Hematopoietic multipotent progenitor cell treated with erythropoietin and hydrocortisone succinate and interleukin-3 and kit ligand, for 15 days (in vitro differentiated cells): ENCODE measurements at places on chromosomes 4 and X.

- DNase-seq = no peak
Measured at GRCh38 chr4:27007507-27007906, 146.9 kb downstream of the STIM2 start.

- DNase-seq = no peak
Measured at GRCh38 chrX:154712781-154713740, 37.8 kb downstream of the GAB3 start.

DNA sequence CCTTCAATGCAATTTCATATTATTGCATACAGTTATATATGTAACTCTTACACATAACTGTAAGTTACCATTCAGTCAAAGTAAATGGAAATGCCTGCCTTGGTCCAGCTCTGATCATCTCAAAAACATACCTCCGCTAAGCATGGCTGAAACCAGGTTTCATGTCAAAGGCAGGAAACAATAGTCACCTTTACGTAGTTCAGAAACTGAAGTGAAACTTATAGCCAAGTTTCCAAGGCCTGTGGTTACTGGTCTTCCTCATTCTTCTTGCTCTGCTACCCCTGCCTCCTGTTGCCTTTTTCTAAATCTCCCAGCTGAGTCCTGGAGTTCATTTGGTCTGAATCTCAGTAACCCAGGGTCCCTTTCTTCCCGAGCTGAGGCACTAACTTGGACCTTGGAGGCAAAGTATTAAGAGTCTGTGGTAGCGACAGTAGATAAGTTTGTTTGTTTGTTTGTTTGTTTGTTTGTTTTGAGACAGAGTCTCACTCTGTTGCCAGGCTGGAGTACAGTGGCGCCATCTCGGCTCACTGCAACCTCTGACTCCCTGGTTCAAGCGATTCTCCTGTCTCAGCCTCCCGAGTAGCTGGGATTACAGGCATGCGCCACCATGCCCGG is 30.8 kb downstream of the DAPP1 start:
- DNase-seq = no peak

GRCh38 chr4:138596896-138597295 is 354.7 kb upstream of the SLC7A11 start:
- DNase-seq = no peak

GRCh38 chrX:105975382-105975781 is 63.1 kb downstream of the SERPINA7 start:
- no peak for DNase-seq

GRCh38 chr4:1992468-1993168 is 16.2 kb downstream of the NELFA start:
- no peak for DNase-seq

DNA sequence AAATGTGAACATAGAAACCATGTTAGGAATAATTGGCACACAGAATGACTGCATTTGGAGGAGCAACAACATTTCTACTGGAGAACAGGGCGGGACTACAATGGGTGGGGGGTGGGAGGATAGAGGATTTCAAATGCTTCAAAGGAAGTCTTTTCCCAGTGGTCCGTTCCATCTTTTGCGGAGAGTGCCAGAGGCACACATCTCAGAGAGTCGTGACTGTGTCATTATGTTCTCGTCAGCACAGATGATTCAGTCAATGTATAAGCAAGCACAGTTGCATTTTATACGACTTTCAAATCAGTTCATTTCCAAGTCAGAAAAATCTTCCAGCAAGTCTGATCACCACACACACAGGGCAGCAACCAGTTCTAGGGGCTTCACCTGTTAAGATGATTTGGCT is 22.7 kb upstream of the GPR50 start:
- DNase-seq = no peak

GRCh38 chr4:87423317-87424098 is 1.1 kb downstream of the NUDT9 start:
- DNase-seq = peak; percentile 29

GRCh38 chr4:23333556-23333945 is 556.3 kb downstream of the PPARGC1A start:
- DNase-seq = no peak

DNA sequence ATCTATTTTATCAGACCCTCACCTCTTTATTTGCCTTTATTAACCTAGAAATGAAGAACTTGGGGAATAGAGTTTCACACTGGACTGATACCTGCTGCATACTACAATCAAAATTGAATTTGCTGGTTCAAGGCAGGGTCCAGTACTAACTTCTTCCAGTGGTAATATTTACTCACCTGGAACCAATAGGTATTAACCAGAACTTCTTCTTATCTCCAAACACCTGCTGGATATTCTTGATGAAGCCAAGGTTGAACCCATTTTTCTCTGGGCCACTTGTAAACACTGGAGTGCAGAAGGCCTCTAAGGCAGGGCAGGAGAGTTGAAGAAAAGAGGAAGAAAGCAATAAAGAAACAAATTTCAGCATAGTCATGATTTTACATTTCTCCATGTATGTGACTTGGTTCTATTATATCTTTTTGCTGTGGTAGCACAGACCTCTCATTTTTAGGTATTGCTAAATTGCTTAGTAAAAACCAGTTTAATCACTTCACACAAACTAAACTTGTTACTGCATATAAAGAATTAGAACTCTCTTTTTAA is 101.1 kb downstream of the ZDHHC15 start:
- no peak for DNase-seq

DNA sequence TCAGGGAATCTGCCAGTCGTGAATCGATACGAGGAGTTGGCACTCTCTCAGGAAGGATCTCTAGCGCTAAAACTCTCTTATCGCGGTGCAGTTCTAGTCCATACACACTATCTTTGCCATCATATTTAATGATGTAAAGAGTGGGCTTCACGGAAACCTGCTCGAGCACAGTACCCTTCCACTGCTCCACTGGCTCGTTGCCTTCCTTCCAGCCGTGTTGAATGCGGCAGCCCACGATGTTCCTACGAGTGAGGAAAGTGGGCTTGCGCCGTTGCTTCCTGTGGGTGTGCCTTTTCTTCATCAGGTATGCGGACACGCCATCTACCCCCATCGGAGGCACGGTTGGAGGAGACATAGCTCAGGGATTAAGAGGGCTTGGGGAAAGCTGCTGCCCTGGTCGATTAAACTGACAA is 661 bp downstream of the SPIN4 start:
- peak; percentile 4 for DNase-seq

DNA sequence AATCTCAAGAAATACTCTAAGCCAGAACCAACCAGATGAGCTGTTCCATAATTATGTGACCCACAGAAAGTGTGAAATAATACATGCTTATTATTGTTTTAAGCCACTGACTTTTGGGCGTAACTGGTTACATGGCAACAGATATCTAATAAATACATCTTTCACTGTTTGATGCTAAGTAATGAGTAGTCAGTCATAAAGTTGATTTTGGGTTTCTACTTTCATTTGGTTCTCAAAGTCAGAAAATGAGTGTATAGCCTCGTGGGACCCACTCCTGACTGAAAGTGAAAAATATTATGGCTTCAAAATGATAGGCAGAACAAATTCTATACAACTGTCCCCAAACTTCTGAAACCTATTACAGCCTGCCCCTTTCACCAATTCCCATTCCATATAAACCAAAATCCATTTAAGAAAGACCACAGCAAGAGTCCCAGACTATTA is 88.0 kb upstream of the CBR4 start:
- DNase-seq = no peak

- no peak for DNase-seq
Measured at GRCh38 chr4:1396806-1397455, 9.3 kb downstream of the NKX1-1 start.

DNA sequence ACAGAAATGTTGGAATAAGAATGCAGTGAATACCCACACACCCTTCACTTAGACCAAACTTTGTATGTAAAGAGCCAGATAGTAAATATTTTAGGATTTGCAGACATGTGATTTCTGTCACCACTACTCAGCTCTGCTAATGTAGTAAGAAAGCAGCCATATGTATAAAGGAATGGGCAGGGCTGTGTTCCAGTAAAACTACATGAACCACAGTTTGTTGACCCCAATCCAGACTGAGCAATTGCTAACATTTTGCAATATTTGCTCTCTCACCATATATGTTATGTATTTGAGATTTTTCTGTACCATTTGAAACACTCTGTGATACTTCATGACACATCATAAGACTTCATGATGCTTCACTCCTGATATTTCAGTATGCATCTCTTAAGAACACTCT is 32.0 kb upstream of the TBC1D1 start:
- no peak for DNase-seq

DNA sequence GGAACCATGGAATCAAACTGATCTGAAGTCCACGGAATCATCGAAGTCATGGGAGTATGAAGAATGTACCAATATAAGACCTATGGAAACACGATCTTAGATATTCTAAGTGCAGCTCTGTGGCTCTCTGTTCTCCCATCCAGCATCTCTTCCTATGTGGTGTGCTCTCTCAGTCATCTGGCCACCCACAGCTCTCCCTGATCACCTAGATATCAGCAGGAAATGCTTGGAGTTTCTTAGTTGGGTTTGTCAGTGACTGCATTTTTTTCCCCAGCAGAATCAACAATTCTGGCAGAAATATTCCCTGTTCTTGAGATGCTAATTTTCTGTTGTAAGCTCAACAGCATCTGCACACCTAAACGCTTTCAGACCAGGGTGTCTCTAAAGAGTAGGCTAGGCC is 94.1 kb downstream of the GC start:
- no peak for DNase-seq

GRCh38 chrX:10102046-10102704 is 54.6 kb upstream of the CLCN4 start:
- no peak for DNase-seq

DNA sequence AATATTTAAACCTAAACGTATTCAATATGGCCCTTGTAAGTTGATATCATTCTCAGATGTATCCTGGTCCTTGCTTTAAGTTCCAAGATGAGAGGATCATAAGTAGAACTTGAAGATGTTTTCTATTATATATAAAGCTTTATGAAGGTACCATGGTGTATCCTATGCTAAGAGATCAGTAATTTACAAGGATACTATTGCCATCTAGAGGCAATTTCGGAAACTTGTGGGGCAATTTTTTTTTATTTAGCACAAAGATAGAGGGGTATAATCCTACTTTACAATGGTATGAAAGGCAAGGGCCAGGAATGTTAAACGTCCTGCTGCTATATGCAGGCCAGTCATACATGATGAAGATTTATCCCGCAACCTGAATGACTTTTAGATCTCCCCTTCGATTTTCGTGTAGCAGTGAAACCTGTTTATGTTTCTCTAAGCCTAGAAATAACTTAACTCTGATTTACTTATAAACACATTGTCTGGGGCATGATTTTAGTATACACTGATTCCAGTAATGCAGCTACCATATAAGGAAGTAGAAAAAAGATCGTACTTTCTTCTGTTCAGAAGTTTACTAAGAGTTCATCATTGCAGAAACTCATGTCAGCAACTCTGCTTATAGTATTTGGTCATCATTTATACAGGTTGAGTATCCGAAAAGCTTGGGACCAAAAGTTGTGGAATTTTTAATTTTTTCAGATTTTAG is 2.6 kb downstream of the SLC25A31 start:
- no peak for DNase-seq

GRCh38 chrX:111876646-111877045 is 665 bp downstream of the TRPC5OS start:
- DNase-seq = no peak

GRCh38 chr4:129600898-129601297 is 504.9 kb downstream of the C4orf33 start:
- no peak for DNase-seq

DNA sequence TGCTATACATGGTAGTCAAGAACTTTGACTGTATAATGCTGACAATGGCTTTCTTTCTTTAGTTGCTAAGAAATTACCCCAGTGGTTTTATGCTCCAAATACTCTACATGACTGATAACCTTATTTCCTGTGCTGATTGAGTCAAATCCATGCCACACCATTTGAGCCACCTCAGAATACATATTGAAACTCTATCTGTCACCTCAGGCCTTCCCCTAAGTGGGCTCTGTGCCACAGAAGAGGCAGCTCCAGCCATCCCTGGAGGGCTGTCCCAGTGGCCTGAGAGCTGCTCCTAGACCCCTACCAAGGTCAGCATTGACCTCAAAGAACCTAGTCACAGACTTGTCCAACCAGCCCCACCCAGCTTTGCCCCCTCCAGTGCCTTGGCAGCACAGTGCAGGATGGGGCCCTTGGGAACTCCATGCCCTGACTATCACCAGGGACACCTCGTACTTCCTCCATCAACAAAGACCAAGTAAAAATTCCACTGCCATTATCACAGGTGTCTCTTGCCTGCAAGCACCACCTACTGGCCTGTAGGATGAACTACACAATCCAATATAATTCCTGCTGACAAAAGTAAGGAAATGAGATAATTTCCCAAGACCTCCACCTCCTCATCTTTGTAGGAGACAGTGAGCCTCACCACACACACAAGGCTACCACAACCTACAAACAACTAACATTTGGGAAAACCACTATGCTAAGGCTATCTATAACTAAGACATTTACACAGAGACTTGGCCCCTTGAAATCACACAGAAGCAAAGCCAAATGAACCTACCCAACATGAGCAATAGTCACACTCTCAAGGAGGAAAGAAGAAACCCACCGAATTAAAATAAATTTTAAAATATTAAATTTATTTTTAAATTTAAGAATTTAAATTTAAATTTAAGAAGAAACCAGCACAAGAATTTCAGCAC is 239.9 kb downstream of the NKX6-1 start:
- peak; percentile 19 for DNase-seq

DNA sequence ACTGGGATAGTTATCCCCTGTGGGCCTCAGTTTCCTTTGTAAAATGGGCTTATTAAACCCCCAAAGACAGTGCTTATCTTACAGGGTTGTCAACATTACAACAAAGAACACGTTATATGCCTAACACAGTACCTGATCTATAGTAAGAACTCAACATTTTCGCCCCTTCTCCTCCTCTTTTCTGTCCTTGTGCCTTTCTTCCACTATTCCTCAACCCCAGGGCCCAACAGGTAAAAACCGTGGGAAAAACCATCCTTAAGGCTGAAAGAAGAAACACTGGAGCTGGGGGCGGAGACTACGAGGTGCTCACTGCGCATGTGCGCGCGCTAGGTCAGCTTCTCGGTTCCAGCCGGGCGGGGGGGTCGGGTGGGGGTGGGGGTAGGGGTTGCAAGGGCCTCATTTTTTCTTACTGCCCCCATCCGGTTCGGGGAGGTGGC is 426 bp upstream of the XIAP start:
- DNase-seq = peak; percentile 73

DNA sequence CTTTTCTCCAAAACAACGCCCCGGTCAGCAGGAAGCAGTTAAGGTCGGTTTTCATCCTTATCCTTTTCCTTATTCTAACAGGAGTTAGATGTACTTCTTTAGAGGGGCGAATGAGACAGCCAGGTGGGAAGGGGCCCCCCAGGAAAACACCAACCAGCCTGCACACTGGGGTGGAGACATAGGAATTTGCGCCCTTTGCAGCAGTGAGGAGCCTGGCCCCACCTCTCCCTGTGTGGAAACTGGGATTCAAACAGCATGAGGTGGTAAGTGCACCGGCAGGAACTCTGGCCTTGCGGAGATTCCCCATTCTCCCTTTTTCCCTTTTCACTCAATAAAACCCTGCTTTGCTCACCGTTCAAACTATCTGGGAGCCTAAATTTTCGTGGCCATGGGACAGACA is 8.0 kb upstream of the FAM47C start:
- no peak for DNase-seq

- DNase-seq = peak; percentile 4
Measured at GRCh38 chr4:25767877-25768725, 94.7 kb downstream of the SEL1L3 start.
